ENCODE measurements at places on chromosomes 16 and 17.

- H3K27ac ChIP-seq = no peak overlapping the region
- H3K27me3 ChIP-seq = no peaks in the 10 kb centered on the region
- no peak for DNase-seq
- no peak overlapping the region for H3K4me3 ChIP-seq
- peaks cover 10% of the 10 kb centered on the region for H3K4me1 ChIP-seq
- peaks cover 54% of the 10 kb centered on the region for H3K36me3 ChIP-seq
These were observed 69.4 kb downstream of the MPRIP start for GRCh38 chr17:17111401-17112393.

- H3K4me1 ChIP-seq = no peaks in the 10 kb centered on the region
- H3K27ac ChIP-seq = no peak overlapping the region
- DNase-seq = no peak
- H3K27me3 ChIP-seq = no peaks in the 10 kb centered on the region
- H3K4me3 ChIP-seq = no peak overlapping the region
These were observed 61.5 kb downstream of the GNAO1 start for GRCh38 chr16:56252835-56253234.

GRCh38 chr16:56005958-56006357 is 130.8 kb upstream of the CES5A start:
- H3K4me1 ChIP-seq = no peaks in the 10 kb centered on the region
- H3K27ac ChIP-seq = no peak overlapping the region
- DNase-seq = no peak
- no peaks in the 10 kb centered on the region for H3K36me3 ChIP-seq
- no peaks in the 10 kb centered on the region for H3K27me3 ChIP-seq

- no peak for DNase-seq
- no peaks in the 10 kb centered on the region for H3K36me3 ChIP-seq
- H3K27me3 ChIP-seq = no peaks in the 10 kb centered on the region
- H3K27ac ChIP-seq = no peak overlapping the region
These were observed 833.8 kb upstream of the RBFOX1 start for GRCh38 chr16:6498858-6499257.

GRCh38 chr17:78812855-78813254 is 27.8 kb downstream of the USP36 start:
- no peaks in the 10 kb centered on the region for H3K4me1 ChIP-seq
- no peaks in the 10 kb centered on the region for H3K27me3 ChIP-seq
- DNase-seq = no peak
- H3K4me3 ChIP-seq = no peak overlapping the region

- no peaks in the 10 kb centered on the region for H3K27me3 ChIP-seq
- H3K4me1 ChIP-seq = peaks cover 27% of the 10 kb centered on the region
- peak overlapping the region; percentile 68 for H3K4me3 ChIP-seq
- H3K36me3 ChIP-seq = peaks cover 6% of the 10 kb centered on the region
- H3K27ac ChIP-seq = peak overlapping the region; percentile 79
These were observed 344 bp downstream of the PSME3IP1 start for GRCh38 chr16:57185446-57185944.

DNA sequence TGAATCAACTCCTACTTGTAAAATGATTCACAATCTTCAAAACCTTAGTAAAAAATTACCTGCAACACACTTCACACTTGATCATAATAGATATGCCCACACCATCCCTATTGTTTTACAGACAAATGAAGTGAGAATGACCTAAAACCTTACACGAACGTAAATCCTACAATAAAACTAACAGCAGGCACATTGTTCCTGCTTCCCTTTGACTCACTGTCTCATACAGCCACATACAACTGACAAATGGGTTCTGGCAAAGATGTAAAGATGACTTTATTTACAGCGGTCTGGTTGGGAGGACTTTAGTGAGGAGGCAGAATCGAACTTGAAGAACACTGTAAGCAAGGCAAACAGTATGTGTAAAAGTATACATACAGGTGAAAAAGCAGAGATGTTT is 188.7 kb downstream of the MYO1D start:
- no peaks in the 10 kb centered on the region for H3K36me3 ChIP-seq
- no peak for DNase-seq
- no peak overlapping the region for H3K4me3 ChIP-seq
- no peak overlapping the region for H3K27ac ChIP-seq

- peaks cover 29% of the 10 kb centered on the region for H3K4me1 ChIP-seq
- no peak for DNase-seq
- peaks cover 16% of the 10 kb centered on the region for H3K36me3 ChIP-seq
- no peak overlapping the region for H3K27ac ChIP-seq
- no peak overlapping the region for H3K4me3 ChIP-seq
- H3K27me3 ChIP-seq = no peaks in the 10 kb centered on the region
These were observed 2.6 kb downstream of the PCGF2 start for GRCh38 chr17:38745545-38745944.

DNA sequence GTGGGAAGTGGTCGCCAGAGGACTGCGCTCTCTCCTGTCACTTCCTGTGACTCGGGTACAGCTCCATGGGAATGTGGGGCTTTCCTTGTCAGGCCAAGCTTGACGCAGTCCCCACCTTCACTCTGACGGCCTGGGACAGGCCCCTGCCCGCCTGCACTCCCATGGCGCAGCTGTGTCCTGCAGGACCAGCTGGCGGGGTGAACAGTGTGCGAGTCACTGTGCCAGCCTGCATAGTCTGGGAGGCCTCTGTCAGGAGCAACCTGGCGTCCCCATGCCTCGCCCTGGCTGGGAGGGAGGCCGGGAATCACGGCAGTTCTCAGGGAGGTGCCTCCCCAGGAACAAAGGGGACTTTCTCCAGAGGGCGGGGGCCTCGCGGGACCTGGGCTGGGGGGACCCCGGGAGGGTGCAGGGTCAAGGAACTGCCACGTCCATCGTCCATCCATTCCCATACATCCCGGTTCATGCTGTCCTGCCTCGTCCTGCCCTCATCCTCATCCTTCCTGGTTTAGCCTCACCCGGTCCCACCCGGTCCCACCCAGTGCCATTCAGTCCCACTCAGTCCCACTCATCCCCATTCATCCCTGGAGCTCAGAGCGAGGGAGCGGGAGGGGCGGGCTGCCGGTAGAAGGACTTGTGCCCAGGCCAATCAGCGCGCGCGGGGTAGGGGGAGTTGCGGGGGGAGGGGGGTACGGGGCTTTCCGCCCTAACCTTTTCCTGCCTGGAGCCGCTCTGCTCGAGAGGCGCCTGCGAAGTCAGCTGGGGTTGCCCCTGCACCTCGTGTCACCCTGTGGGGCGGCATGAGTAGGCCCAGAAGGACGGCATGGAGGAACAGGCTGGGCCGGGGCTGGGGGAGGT is 13.4 kb downstream of the FLYWCH1 start:
- H3K27me3 ChIP-seq = no peaks in the 10 kb centered on the region
- H3K36me3 ChIP-seq = 0 out of 2 replicates have a peak, but pooled peaks cover 4% of the 10 kb centered on the region
- DNase-seq = no peak
- no peak overlapping the region for H3K27ac ChIP-seq

- H3K27me3 ChIP-seq = no peaks in the 10 kb centered on the region
- peaks cover 13% of the 10 kb centered on the region for H3K4me1 ChIP-seq
- H3K36me3 ChIP-seq = no peaks in the 10 kb centered on the region
These were observed 6.4 kb upstream of the ARL4D start for GRCh38 chr17:43392397-43392796.

DNA sequence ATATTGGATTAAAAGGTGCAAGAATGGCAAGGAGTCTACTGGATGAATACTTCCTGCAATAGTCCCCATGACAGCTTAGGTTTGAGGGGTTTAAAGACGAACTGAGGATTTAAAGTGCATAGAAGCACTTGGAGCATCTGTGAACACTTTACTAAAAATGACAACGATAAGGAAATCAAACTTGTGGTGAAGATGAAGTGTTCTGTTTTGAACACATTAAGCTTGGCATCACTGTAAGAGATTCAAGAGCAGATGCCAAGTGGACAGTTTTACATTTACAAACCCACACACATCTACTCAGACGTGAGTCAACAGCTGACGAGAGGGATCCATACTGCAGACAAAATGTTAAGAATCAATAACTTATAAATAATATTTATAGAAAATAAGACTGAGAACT is 918.7 kb downstream of the CDH11 start:
- no peak overlapping the region for H3K4me3 ChIP-seq
- H3K27ac ChIP-seq = no peak overlapping the region
- no peak for DNase-seq
- no peaks in the 10 kb centered on the region for H3K27me3 ChIP-seq

DNA sequence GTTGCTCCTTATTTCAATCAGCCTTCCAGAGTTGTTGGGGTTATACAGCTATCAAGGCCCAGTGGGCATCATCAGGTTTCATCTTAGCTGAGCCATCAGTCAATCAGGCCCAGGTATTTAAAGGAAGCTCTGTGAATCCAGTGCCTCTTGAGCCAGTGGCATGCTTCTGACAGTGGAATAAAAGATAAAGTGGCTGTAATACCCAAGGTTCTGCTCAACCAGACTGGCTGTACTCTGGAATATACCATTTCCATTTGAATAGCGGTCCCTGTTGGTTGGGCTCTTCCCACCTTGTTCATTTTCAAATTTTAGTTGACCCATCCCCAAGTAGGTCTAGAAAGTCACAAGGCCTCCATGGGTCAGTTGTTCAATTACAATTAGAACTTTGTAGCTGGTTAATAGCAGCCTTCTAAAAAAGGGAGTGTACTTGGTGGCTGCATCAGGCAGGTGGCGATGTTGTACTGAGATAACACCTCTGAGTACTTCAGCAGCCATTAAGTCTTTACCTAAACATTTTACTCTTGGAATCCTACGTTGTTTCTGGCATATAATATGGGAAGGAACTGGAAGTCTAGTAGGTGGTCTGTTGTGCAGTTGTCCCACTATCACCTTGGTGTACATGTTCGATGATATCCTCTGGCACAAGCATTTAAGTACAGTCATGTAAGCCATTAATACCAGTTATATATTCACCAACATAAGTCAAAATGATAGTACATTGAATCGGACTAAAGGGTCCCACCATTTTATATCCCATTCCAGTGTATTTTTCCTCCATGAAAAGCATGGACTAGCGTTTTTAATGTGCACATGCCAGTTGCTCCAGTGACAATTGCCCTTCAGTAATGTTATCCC is 294.1 kb downstream of the BCAS3 start:
- no peak overlapping the region for H3K4me3 ChIP-seq
- H3K4me1 ChIP-seq = no peaks in the 10 kb centered on the region
- H3K36me3 ChIP-seq = no peaks in the 10 kb centered on the region
- H3K27me3 ChIP-seq = no peaks in the 10 kb centered on the region
- no peak for DNase-seq

- peaks cover 8% of the 10 kb centered on the region for H3K4me1 ChIP-seq
- no peak overlapping the region for H3K4me3 ChIP-seq
- no peaks in the 10 kb centered on the region for H3K36me3 ChIP-seq
- no peaks in the 10 kb centered on the region for H3K27me3 ChIP-seq
These were observed 209.7 kb downstream of the CCDC182 start for GRCh38 chr17:57535249-57535966.

- peaks cover 76% of the 10 kb centered on the region for H3K27me3 ChIP-seq
- H3K27ac ChIP-seq = no peak overlapping the region
- no peak overlapping the region for H3K4me3 ChIP-seq
- peaks cover 19% of the 10 kb centered on the region for H3K4me1 ChIP-seq
These were observed 632 bp downstream of the BAIAP3 start for GRCh38 chr16:1333854-1334700.

GRCh38 chr17:29394761-29395160 is 4.6 kb downstream of the TAOK1 start:
- no peaks in the 10 kb centered on the region for H3K27me3 ChIP-seq
- no peaks in the 10 kb centered on the region for H3K4me1 ChIP-seq
- DNase-seq = no peak
- no peak overlapping the region for H3K4me3 ChIP-seq
- H3K27ac ChIP-seq = no peak overlapping the region

DNA sequence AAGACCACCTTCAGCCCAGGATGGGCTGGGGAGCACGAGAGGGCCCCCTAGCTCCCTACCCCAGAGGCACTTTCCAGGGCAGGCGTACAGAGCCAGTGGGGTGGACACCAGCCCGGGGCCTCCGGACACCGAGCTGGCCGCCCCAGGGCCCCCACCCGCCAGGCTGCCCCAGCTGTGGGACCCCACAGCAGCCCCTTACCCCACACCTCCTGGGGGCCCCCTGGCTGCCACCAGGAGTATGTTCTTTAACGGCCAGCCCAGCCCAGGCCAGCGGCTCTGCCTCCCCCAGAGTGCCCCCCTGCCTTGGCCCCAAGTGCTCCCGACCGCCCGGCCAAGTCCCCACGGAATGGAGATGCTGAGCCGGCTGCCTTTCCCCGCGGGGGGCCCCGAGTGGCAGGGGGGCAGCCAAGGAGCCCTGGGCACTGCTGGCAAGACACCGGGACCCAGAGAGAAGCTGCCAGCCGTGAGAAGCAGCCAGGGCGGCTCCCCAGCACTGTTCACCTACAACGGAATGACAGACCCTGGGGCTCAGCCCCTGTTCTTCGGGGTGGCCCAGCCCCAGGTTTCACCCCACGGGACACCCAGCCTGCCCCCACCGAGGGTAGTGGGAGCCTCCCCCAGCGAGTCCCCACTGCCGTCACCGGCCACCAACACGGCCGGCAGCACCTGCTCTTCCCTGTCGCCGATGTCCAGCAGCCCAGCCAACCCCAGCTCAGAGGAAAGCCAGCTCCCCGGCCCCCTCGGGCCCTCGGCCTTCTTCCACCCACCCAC is 24.3 kb upstream of the ZFPM1 start:
- H3K27ac ChIP-seq = no peak overlapping the region
- no peaks in the 10 kb centered on the region for H3K27me3 ChIP-seq
- H3K36me3 ChIP-seq = peaks cover 35% of the 10 kb centered on the region
- H3K4me1 ChIP-seq = no peaks in the 10 kb centered on the region
- DNase-seq = no peak

DNA sequence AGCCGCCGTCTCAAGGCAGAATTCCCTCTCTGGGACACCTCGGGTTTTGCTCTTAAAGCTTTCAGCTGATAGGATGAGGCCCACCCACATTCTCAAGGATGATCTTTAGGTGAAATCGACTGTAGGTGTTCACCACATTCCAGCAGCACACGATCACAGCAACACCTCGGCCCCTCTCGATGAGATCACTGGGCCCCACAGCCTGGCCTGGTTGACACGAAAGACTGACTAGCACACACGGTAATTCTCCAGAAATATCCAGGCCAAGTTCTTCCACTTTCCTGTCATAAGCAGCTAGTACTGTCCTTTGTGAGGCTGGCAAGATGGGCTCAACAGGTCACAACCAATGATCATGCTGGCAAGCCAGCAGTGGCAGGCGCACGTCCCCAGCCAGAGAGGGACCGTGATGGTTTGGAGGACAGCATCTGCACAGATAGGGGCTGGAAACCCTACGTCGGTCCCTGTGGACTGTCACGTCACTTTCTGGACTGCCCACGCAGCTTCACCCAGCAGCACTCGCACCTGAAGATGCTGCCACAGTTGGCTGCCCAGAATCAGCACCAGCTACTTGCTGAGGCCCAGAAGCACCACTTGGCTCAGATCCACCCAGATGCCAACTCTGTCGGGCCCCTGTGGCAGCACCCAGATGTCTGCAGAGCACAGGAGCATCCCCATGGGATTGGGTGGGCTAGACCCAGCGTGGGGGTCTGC is 17.4 kb downstream of the TMC6 start:
- peaks cover 42% of the 10 kb centered on the region for H3K4me1 ChIP-seq
- 0 out of 2 replicates have a peak overlapping the region, but pooled peaks have one; percentile 3 for H3K27ac ChIP-seq
- H3K36me3 ChIP-seq = no peaks in the 10 kb centered on the region
- no peak for DNase-seq
- no peaks in the 10 kb centered on the region for H3K27me3 ChIP-seq

All from SJSA1 (cell line).